Activated CD8-positive, alpha-beta T cell treated with anti-CD3 and anti-CD28 coated beads, Interleukin-2, amount 10 ng/mL, durations not matched to agents 7 days and 5 days (primary cell): ENCODE measurements at places on chromosomes 1 and 21. TPM values are rescaled to one million over a fixed set of nuclear protein-coding genes. Genes with fewer than 3 reads are reported as not detected.

The SHISA4 gene
- total RNA-seq = not detected

DNA sequence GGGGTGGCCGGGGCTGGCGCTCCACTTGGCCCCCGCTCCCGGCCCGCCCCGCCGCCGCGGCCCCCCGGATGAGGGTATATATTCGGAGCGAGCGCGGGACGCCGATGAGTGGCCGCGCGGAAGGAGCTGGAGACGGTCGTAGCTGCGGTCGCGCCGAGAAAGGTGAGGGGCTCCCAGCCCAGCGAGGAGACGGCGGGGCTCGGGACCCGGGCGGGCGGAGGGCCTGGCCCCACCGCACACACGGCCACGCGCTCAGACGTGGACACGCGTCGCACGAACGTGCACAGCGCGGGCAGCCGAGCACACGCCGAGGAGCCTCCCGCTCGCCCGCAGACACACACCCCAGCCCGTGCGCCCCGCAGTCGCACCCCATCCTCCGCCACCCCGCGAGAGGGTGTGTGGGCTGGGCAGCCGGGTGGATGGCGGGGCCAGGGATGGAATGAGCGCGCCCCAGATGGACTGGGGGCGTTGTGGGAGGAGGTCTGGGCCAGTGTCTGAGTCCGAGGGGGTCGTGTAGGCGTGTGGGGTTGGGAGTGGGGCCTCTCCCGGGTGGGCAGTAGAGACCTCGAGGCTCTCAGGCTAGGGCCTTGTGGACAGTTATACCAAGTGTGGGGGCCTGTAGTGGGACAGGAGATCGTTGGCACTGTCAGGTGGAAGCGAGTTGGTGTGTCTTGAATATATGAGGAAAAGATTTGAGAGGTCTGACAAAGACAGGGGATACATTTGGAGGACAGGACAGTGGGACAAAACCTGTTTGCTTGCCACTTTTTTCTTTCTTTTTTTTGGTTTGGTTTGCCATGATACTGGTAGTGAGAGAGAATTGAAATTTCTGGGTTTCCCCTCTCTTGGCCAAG is at the start of gene UAP1:
UAP1 (plus strand) TSS at position 107 of the 854 bp plus-strand sequence. CDS start 4,347 bp downstream, outside the sequence.
- DNase-seq = no peak
- peaks cover 31% of the 10 kb centered on the region for H3K4me1 ChIP-seq
- peaks cover 1% of the 10 kb centered on the region for H3K36me3 ChIP-seq
- peak within 1 kb of the TSS; percentile 92 for H3K4me3 ChIP-seq
- H3K27me3 ChIP-seq = no peaks in the 10 kb centered on the region

GRCh38 chr1:162687870-162688269 is 55.6 kb downstream of the DDR2 start:
- H3K36me3 ChIP-seq = no peaks in the 10 kb centered on the region
- H3K4me3 ChIP-seq = no peak overlapping the region
- DNase-seq = no peak
- H3K27ac ChIP-seq = no peak overlapping the region
- H3K27me3 ChIP-seq = peaks cover 5% of the 10 kb centered on the region

GRCh38 chr1:203063287-203063686 is 22.5 kb downstream of the MYOG start:
- H3K36me3 ChIP-seq = no peaks in the 10 kb centered on the region
- no peak for DNase-seq
- H3K4me3 ChIP-seq = no peak overlapping the region
- no peak overlapping the region for H3K27ac ChIP-seq

DNA sequence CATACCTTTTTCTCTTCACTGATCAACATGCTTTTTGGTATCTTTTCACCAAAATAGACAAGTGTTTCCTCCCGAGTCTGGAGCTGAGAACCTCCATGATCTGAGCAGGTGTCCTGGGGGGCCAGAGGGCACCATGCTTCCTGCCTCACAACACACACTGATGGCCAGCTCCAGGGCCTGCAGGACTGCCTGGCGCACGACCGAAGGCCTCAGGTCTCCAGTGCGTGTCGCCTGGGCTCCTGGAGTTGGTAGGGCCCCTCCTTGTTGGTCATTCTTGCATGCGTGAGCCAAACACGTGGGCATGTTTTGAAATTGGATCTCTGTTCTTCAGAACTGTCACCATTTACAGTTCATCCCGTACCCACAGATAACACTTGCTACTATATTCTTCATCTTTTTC is 64.4 kb downstream of the SLC37A1 start:
- H3K27ac ChIP-seq = no peak overlapping the region
- H3K4me1 ChIP-seq = no peaks in the 10 kb centered on the region
- no peak for DNase-seq
- peaks cover 23% of the 10 kb centered on the region for H3K36me3 ChIP-seq
- H3K27me3 ChIP-seq = no peaks in the 10 kb centered on the region

DNA sequence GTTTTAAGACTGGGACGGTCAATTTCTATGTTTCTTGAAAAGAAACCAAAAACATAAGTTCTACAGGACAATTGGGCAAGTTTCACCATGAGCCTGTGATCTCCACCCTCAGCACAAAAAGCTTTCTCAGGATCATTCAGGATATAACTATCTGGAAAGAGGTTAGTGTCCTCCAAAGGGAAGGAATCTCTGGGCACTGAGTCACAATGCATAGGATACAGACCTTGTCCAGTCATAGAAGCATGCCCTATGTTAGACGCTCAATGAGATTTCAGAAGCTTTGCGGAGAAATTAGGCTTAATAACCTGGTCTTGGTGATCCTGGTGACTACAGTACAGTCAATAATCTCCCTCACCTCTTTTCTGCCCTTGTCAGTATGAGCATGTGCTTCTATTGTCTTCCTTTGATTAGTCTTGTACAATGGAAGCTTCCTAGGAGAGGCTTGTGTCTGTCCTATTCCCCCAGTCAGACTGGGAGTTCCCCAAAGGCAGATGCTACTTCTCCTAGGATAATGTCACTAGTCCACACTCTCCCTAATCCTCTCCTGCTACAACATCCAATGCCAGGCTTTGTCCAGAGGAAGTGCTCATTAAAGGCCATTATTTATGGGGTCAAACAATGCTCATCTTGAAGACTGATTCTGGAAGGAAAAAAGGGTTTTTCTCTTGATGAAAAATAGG is 97.4 kb downstream of the KCNH1 start:
- H3K4me3 ChIP-seq = no peak overlapping the region
- no peaks in the 10 kb centered on the region for H3K27me3 ChIP-seq
- H3K36me3 ChIP-seq = no peaks in the 10 kb centered on the region
- no peaks in the 10 kb centered on the region for H3K4me1 ChIP-seq
- DNase-seq = no peak

GRCh38 chr1:43545695-43546387 is 15.2 kb downstream of the PTPRF start:
- no peak overlapping the region for H3K4me3 ChIP-seq
- H3K36me3 ChIP-seq = no peaks in the 10 kb centered on the region
- no peak overlapping the region for H3K27ac ChIP-seq
- no peak for DNase-seq
- H3K27me3 ChIP-seq = peaks cover 6% of the 10 kb centered on the region

The CLCA4 gene
- total RNA-seq = not detected

GRCh38 chr1:235008239-235008638 is 120.4 kb downstream of the TOMM20 start:
- DNase-seq = no peak
- peaks cover 50% of the 10 kb centered on the region for H3K36me3 ChIP-seq
- H3K4me3 ChIP-seq = no peak overlapping the region
- H3K27ac ChIP-seq = peak overlapping the region; percentile 37
- no peaks in the 10 kb centered on the region for H3K27me3 ChIP-seq
- peaks cover 87% of the 10 kb centered on the region for H3K4me1 ChIP-seq

DNA sequence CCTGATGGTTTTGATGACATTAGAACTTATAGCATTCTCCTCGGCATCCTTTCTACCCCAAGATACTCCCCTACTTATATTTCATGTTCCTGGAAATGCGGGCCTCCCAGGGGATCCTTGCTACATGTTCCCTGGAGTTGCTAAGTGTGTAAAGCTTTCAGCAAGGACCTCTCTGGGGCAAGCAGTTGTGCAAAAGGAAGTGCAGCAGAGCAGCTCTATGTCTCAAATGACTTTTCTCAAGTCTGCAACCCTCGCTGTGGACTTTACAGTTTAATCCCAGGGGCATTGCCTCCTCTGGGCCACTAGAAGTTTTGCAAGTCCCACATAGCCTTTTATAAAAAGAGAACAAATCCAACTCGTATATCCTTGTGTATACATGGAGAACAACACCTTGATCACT is 20.8 kb upstream of the MNDA start:
- no peaks in the 10 kb centered on the region for H3K4me1 ChIP-seq
- no peak overlapping the region for H3K27ac ChIP-seq

- H3K27ac ChIP-seq = no peak overlapping the region
- DNase-seq = no peak
- no peak overlapping the region for H3K4me3 ChIP-seq
- no peaks in the 10 kb centered on the region for H3K4me1 ChIP-seq
- H3K27me3 ChIP-seq = peaks cover 10% of the 10 kb centered on the region
Measured at GRCh38 chr1:17521946-17522612, 17.4 kb upstream of the ARHGEF10L start.

DNA sequence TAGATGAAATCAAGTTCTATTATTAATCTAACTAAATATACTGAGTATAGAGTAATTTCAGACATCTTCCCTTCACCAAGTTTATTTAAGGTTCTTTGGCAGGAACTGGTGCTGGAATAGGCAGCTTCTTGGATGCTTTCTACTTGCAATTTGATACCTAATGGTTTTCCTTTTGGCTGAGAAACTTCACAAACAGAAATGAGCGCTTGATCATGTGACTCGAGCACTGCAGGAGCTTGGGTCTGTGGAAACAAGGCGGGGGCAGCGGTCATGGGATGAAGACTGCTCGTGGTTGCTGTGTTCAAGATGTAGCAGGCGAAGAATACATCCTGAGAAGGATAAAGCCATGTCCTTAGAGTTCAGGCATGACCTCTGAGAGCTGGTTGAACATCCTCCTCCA is 136.8 kb downstream of the PTPRC start:
- H3K36me3 ChIP-seq = no peaks in the 10 kb centered on the region
- peaks cover 12% of the 10 kb centered on the region for H3K4me1 ChIP-seq
- H3K27me3 ChIP-seq = peaks cover 2% of the 10 kb centered on the region
- no peak overlapping the region for H3K27ac ChIP-seq
- DNase-seq = no peak
- H3K4me3 ChIP-seq = no peak overlapping the region
